ENCODE measurements at places on chromosomes 13 and 19.
A peak's percentile ranks its signal among the peaks of the same experiment; 100 is the strongest.

GRCh38 chr13:59437544-59438301 lies 726.0 kb downstream of the DIAPH3 start:
- DNase-seq = no peak

DNA sequence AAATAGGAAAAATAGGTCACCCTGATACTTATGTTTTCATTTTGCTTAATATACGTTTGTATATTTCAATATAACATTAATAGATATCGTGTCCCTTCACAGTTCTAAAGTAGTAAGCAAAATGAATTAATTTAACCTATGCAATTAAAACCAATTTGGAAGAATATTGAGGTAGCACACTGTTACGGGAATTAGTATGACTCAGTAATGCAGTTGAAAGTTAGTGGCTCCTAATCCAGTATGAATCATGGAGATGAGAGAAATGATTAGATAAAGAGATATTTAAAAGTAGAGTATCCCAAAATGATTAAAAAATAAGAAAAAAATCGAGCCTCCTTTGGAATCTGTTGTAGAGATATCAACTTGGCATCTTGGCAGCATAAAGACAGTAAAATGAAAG lies 177.0 kb upstream of the SLITRK6 start:
- no peak for DNase-seq

- no peak for DNase-seq
Measured at GRCh38 chr19:8575467-8575997, 1.7 kb downstream of the MYO1F start.

- peak; percentile 26 for DNase-seq
Measured at GRCh38 chr19:1238369-1239303, 831 bp upstream of the CBARP start.

DNA sequence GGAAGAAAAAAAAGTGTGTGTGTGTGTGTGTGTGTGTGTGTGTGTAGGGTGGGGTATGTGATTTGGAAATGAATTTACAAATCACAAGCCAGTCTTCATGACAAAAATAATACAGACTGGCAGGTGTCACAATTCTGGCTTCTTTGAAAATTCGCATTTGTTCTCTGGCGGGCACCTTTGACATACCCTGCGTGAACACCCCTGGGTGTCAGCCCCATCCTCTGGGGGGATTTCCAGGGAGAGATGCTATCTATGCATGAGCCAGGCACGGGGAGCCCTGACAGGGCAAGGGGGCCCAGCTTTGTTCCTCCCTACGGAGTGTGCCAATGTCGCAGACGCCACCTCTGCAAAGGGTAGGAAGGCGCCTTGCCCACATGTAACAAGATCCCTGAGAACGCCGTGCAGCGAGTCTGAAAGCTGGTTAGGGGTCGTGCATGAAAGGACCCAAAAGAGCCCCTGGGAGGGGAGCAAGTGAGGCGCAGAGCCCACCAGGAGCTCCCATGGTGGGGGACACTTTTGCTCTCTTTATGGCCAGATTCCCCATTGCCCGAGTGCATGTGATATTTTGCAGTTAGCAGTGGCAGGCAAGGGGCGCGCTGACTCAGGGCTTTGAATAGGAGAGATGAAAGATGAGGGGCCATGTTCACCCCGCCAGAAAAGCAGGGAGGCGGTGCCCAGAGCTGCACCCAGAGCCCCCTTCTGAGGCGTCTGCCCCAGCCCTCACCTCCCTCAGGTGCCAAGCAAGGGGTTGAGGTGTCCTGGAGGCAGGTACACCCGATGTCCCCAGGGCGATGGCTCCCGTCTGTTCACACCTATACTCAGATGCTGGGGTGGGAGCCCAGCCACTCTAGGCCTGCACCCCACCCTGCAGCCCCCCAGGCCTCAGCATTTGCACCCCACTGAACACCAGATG lies 45.3 kb downstream of the KLF2 start:
- no peak for DNase-seq

DNA sequence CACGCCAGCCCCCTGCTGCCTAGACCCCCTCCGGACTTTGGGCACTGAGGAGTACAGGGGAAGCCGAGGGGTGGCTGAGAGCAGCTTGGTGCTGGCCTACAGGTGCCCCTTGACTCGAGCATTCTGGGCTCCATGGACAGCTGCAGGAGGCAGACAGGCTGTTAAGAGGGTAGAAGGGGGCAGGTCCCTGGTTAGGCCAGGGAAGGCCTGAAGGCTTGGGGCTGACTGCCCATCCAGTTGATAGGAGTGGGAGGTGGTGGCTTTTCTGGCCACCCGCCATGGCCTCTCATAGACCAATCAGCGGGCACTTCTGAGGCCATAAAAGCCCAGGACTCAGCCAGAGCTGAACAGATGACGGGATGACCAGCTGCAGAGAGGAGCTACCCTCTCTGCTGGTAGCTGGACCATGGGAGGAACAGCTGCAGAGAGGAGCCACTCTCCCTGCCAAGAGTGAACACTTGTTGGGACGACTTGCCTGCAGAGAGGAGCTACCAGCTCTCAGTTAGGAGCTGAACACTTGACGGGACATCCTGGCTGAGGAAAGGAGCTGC lies 10.7 kb upstream of the SUPT20H start:
- no peak for DNase-seq

DNA sequence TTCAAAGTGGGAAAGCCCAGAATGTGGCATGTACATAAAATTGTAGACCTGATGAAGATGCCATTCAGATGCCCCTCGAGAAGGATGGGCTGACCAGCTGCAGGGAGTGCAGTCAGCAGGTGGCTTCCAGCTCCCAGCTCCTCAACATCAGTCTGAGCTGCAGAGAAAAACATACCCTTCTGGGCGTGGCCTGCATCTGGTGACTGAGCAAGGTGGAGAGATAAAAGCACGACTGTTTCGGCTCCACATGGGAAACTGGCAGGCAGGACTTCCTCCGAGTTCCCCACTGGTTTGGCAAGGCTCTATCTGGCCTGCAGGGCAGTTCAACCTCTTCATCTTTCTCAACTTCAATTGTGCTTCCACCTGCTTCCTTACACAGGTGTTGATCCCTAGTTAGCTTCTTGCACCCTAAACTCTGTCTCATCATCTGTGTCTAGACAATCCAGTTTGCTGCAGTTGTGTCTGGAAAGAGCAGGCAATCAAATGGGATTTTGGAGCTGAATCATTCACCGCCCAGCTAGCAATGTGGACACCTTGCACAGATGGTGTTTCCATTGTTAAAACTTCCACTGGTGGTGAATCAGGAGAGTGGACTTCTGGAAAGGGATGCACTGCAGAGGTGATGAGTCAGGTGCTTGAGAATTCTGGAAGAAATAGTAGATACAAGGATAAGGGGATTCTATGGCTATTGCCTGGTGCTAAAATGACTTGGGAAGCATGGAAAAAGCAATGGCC lies 56.8 kb downstream of the POLR1D start:
- no peak for DNase-seq

DNA sequence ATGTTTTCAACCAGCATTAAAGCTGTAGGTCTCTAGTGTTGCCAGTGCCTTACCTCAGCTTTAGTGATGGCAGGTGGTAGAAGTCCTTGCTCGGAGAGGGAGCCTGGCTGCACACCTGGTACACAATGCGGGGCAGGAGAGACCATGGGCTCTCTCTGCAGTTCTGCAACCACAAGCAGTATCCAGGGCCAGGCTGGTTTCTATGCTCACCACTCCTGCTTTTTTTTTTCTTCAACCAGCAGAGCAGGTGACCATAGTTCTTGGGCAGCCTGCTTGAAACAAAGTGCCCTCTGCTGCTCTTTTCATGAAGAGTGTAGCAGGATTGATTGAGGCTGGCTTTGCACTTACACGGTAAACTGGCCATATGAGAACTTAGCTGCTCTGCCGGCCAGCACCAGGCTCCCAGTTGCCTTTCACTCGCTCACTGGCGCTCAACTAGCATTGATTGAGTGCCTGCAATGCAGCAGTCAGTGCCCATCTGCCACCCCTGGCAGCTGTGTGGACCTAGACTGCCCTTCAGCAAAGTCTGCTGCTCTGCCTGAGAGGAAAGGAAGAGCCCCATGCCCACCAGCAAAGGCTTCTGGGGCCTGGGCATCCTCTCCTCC lies 4.4 kb upstream of the CHAMP1 start:
- DNase-seq = peak; percentile 38
